Activated CD4-positive, alpha-beta T cell treated with anti-CD3 and anti-CD28 coated beads, Interleukin-2, amount 10 ng/mL, durations not matched to agents 7 days and 5 days (primary cell): ENCODE measurements at places on chromosomes 12 and 14. TPM values are rescaled to one million over a fixed set of nuclear protein-coding genes. Genes with fewer than 3 reads are reported as not detected.

DNA sequence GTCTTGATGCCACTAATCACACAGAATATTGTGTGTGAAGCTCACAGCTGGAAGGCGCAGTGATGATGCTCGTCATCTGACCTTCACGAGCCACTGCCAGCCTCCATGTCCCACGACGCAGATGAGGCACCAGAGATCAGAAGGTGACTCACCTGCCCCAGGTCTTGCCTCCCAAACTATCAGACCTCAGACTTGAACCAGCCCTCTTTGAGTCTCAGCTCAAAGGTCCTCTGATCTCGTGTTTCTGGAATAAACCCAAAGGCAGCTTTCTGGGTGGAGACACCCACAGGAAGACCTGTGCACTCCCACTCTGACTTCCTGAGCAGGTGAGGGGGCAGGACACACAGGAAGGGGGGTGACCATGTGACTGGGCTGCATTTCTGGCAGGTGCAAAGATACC lies 19.6 kb upstream of the CHGA start:
- peaks cover 15% of the 10 kb centered on the region for H3K27me3 ChIP-seq
- H3K4me3 ChIP-seq: no peak overlapping the region
- H3K27ac ChIP-seq: no peak overlapping the region
- DNase-seq: no peak
- peaks cover 22% of the 10 kb centered on the region for H3K4me1 ChIP-seq
- no peaks in the 10 kb centered on the region for H3K36me3 ChIP-seq

GRCh38 chr12:109169686-109170085 lies 53.3 kb downstream of the ACACB start:
- no peak for DNase-seq
- H3K27me3 ChIP-seq: no peaks in the 10 kb centered on the region
- H3K27ac ChIP-seq: no peak overlapping the region
- H3K36me3 ChIP-seq: peaks cover 27% of the 10 kb centered on the region

DNA sequence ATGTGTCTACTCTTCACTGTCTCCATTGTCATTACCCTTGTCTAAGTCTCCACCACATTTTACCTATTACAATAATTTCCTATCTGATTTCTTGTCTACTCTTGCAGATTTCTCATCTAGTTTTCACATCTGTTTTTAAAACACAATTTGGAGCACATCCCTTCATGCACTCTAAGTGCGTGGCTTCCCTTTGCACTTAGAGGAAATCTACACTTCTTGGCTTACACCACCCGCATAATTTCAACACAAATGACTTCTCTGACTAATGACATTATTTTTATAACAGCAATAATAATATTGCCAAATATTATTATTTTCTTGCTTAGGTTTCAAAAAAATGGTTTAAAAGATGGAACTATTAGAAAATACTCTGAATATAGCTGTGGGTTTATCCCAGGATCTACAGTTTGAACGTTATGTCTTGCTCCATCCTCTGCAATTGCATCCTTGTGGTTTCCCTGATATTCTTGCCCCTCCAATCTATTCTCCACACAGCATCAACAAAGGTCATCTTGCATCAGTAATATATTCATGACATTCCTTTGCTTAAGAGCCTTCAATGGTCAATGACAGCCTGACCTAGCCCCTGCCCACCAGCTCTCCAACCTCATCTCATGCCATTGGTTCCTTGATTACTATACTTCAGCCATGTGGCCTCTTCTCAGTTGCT lies 153.7 kb downstream of the SLC25A21 start:
- no peaks in the 10 kb centered on the region for H3K36me3 ChIP-seq
- H3K27me3 ChIP-seq: no peaks in the 10 kb centered on the region
- H3K4me3 ChIP-seq: no peak overlapping the region
- H3K27ac ChIP-seq: no peak overlapping the region
- H3K4me1 ChIP-seq: no peaks in the 10 kb centered on the region

DNA sequence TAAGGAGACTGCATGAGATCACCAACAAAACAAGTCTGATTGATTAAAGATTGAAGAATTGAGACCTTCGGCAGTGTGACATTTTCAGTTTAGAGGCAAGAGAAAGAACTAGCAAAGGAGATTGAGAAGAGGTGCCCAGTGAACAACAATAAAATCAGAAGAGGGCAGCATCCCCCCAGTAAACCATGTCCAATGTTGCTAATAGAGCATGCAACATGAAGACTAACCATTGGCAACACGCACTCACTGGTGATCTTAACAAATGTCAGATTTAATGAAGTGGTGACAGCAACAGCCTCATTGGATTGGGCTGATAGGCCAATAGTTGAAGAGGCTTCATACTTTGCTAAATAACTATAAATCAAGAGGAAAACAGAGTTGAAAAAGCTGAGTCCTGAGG lies 20.7 kb upstream of the TAS2R14 start:
- peak overlapping the region; percentile 70 for H3K27ac ChIP-seq
- no peaks in the 10 kb centered on the region for H3K27me3 ChIP-seq

DNA sequence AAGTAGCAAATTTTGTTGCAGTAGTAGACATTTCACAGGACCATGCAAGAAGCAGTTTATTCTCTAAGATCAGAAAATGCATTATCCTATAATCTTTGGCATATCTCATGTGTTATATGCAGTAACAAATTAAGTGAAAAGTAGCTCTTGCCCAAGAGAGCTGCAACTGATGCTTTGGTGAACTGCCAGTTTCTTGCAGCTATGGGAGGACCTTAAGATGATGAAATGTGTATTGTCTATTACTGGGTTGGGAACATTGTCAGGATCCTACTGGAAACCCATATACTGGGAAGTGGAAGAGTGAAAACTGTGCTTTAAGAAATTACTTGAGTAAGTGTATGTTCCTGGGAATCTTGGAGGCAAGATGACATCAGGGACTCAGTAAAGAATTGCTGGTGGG lies 238.8 kb downstream of the DACT1 start:
- no peaks in the 10 kb centered on the region for H3K36me3 ChIP-seq
- H3K27me3 ChIP-seq: peaks cover 4% of the 10 kb centered on the region
- no peaks in the 10 kb centered on the region for H3K4me1 ChIP-seq

- no peak overlapping the region for H3K4me3 ChIP-seq
- no peak overlapping the region for H3K27ac ChIP-seq
- peaks cover 6% of the 10 kb centered on the region for H3K4me1 ChIP-seq
- peaks cover 34% of the 10 kb centered on the region for H3K36me3 ChIP-seq
Observed at GRCh38 chr12:59627582-59627981, 31.8 kb downstream of the SLC16A7 start.

RTL1 gene
- not detected for total RNA-seq

SLC38A2 gene
- 283 TPM for total RNA-seq

HOXC9 gene
- not detected for total RNA-seq
